NCI-H524 (cell line): ENCODE measurements at places on chromosomes 3 and 15.

DNA sequence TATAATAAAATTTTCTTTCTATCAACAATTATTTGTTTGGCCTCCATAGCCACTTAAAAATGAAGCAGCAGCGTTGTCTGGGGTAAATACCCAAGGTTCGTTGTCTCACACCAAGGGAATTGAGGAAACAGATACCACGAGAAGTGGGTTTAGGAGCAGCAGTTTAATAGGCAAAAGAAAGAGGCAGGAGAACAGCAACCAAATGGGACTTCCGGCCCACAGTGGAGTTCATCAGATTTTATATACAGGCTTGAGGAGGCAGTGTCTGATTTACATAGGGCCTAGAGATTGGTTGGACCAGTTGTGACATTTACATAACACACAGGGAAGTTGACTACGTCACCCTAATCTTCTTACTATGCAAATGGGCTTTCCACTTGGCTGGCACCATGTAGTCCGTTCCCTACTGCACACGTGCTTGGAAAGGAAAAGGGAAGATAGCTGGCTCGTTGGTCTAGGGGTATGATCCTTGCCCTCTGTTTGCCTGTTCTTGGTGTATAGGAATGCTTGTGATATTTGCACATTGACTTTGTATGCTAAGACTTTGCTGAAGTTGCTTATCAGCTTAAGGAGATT, 61.5 kb upstream of the SETMAR start:
- DNase-seq = no peak

- DNase-seq = peak; percentile 53
Observed at GRCh38 chr3:64223791-64224745, 1.2 kb downstream of the PRICKLE2 start.

DNA sequence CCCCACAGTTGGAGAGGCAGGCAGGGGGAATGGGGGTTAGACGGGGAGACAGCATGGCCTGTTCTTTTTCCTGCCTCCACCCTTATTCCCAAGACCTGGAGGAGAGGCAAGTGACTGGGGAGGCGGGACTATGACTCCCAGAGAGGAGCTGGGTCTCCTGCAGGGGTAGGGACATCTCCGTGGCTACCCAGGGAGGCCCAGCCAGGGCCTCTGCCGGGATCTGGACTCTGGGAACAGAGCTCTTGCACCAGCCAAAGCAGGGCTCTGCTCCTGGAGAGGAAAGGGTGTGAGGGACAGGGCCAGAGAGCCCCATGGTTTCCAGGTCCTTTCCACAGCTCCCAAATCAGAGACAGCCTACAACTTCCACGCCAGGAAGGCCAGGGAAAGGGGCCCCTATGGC, 22.8 kb downstream of the CFAP100 start:
- DNase-seq = no peak

DNA sequence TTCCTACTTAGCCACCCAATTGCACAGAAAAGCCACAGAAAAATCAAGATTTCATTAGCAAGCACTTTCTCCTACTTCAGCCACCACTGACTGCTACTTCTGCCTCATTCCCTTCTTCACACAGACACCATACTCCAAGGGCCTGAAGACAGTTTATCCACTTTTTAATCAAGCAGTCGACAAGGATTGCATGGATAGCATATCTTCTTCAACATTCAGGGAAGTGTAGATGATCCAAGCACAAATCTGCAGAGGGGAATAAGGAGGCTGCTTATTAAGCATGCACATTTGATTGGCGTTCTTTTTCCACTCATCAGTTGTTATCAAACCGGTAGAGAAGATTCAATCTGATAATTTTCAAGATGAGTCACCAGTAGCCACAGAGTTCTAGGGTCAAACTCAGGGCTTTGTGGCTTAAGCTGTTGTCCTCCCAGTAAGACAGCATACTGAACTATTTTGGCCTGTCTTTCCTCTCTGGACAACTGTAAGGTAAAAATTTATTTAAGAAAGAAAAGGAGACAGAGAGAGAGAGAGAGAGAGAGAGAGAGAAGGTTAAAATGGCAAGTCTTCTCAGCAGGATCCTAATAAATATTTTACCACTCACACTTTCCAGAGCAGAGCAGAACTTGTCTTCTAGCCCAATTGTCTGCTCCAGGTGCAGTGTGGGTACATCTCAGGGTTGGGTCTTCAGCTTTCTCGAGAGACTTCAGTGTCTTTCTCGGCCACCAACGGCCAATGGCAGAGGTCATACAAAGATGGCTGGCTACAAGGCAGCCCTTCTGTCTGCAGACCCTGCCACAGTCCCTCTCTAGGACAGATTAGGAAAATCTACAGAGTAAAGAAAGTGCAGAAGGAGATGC, 80.6 kb upstream of the BHLHE40 start:
- no peak for DNase-seq

GRCh38 chr15:77186594-77187011, 115.7 kb upstream of the TSPAN3 start:
- DNase-seq = no peak

DNA sequence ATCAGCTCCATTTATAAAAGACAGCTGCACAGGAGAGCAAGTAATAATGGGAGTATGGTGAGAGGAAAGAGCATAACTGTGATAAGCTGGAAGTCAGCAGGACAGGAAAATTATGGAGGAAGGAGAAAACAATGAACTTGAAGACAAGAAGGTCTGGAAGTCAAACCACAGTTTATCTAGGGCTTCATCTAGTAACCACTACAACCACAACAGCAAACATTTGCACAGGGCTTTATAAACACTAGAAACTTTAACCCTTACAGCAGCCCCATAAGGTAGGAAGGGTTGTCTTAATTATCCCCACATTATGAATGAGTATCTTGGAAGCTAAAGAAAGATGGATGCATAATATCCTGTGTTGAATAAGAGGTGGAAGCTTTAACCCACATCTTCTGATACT, 820.8 kb downstream of the IGSF11 start:
- no peak for DNase-seq

GRCh38 chr3:147119989-147120388, 286.4 kb downstream of the ZIC4 start:
- peak; percentile 38 for DNase-seq

DNA sequence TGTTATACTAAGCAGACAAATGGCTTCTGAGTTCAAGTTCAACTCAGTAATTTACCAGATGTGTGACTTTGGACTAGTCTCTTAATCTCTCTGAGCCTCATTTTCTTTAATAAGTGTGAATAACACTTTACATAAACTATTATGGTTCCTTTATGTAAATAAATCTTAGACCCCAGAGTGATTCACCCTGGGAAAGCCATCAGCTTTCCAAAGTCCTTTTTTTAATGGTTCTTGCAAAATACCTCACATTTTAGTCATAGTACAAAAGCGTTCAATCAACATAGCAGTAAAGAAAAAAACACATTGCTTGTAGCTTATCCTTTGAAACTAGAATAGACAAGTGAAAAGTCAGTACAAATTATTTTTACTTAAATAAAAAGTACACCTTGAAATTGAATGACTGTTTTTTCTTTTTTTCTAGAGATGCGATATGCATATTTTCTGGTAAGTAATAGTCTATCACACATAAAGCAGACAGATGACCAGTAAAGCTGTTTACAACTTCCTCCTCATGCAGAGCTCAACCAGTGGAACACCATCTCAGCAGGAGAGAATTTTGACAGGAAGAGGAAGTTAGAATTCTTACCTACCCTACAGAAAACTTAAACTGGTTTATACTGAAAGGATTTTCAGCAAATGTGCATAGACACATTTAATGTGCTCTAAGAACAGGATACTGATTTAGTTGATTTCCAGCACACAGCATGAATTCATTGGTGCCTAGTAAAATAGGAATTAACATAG, 123.0 kb upstream of the AGBL1 start:
- no peak for DNase-seq

GRCh38 chr3:107382631-107383030, 5.4 kb downstream of the CCDC54 start:
- no peak for DNase-seq

DNA sequence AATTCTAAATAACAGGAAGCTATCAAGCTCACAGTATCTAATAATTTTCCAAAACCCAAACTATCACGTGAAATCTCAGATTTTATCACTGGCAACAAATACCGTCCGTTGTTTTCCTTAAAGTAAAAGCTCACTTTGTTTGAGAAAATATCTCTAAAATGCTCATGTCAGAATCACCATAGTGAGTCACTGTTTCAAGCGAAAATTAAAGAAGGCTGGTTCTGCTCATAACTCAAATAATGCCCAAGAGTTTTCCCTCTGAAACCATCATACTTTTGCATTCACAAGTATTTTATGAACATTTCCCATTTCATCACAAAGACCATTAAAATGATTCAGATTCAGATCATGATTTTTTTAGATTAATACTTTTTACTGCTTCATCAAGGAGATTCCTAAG, 50.6 kb downstream of the TBL1XR1 start:
- no peak for DNase-seq

DNA sequence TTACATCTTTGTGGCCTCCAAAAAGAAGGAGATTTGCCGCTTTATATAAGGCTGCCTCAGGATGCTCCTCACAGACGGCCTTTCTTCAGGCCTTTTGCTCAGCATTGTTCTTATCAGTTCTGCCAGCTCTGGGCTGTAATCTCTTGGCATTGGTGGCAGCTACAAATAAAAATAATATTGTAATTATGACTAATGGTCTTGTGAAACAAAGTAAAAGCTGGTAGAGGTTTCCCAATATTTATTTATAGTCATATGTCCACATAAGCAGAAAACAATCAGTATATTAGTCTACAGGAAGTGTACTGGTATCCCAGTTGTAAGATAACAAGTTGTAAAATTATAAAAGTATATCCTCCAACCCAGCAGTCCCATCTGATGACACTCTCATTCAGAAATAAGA, 7.3 kb downstream of the NEK4 start:
- DNase-seq = no peak

DNA sequence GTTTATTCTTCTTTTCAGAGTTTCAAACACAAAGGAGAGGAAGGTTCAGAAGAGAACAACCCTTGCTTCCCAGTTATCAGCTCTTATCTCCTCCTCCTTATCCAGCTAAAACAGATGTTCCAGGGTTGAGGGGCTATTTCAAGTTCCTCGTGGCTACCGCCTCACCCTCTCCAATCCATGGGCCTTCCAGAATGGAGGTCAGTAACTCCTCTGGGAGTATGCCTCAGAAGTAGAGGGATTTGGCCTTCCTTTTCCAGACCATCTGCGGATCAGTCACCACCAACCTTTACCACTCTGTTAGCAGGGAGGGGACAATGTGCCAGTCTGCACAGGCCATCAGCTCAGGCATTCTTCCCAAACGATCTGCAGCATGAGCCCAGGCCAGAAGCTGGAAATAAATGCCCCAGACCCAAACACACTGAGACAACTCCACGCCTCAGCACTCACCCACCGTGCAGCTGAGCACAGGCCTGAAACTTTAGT, 14.8 kb downstream of the HTR3C start:
- DNase-seq = no peak

DNA sequence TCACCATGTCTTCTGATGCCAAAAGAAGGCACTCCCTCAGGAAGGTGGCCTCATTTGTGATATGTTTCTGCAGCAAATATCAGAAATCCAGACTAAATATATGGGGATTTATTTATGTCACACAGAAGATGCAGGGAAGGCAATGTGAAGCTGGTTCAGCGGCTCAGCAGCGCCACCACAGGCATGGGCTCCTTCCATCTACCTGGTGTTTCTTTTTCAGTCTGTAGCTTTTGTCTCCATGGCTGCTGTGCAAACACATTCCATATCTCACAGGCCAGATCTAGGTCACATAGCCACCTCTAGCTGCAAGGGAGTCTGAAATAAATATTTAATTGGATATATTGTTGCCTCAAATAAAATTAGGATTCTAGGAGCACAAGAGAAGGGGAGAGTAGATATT, 502.1 kb upstream of the IL12A start:
- no peak for DNase-seq

DNA sequence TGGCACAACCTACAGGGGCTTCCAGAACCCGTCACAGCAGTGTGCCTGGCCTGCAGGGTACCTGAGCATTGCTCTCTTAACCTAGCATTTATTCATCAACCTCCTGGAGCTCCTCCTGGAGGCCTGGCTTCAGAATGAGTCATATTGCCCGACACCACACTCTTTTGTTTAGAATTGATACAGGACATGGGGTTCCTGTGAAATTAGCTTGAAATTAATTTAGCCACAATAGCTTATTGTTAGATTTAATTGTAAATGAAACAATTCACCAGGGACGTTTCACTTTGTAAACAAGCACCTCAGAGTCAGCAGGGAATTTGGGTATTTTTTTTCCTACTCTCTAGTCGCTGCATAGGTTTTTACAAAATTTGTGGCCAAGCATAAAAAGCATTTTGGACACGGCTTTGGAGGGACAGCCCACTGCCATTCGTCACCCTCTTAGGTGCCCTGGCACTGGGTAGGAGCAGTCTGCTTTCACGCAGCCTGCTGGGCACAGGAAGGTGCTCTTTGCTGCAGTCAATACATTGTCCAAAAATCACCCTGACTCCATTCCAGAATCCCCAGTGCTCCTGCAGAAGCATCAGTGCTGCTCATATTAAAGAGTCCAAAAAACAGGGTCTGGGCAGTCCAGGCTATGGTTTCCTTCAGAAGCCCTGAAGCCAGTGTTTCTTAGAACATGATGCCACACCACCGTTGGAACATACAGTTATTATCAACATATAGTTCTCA, 60.8 kb upstream of the MEF2A start:
- DNase-seq = no peak

GRCh38 chr15:61196711-61197586, 32.2 kb downstream of the RORA start:
- DNase-seq = no peak

DNA sequence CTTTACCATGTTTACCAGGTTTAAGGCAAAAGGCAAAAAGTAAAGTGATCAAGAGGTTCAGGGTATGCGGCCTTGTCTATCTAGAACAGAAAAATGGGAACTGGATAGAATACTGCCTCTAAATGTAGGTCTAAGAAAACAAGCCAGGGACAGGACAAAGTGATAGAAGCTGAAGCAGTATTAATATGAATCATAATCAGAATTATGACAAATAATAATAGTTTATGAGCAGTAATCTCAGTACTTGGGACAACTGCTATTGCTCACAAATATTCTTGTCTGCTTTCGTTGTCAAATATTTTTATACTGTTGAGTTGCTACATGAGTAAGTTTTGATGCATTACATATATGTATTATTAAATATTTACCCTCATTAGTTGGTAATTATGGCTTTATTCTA, 356.9 kb upstream of the RBMS3 start:
- no peak for DNase-seq

- no peak for DNase-seq
Observed at GRCh38 chr3:171086914-171087313, 60.4 kb upstream of the SLC2A2 start.

DNA sequence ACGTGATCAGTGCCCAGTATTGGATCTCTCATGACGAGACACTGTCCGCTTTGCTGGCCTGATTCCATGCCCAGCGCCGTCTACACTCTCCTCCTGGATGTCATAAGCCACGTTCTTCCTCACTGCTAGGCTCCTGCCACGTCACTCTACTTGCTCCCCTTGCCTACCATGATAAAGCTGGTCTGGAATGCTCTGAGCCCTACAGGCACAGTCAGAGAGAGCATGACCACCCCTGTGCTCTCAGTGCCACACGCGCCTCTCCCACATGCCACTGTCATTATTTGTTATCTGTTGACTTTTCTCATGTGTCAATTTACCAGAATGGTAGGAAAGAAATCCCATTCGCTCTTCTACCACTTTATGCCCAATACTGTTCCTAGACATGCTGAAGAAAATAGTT, 148.6 kb downstream of the ANO10 start:
- DNase-seq = no peak
